Stimulated activated CD4-positive, alpha-beta T cell treated with anti-CD3 and anti-CD28 coated beads, Interleukin-4, amount 100 ng/mL, for 48 hours (primary cell): ENCODE measurements at places on chromosomes 2 and 18.

- no peak for DNase-seq
Measured at GRCh38 chr2:216690853-216691741, 4.3 kb downstream of the IGFBP5 start.

GRCh38 chr2:218286570-218287459 is 5.5 kb downstream of the TMBIM1 start:
- peak; percentile 64 for DNase-seq

DNA sequence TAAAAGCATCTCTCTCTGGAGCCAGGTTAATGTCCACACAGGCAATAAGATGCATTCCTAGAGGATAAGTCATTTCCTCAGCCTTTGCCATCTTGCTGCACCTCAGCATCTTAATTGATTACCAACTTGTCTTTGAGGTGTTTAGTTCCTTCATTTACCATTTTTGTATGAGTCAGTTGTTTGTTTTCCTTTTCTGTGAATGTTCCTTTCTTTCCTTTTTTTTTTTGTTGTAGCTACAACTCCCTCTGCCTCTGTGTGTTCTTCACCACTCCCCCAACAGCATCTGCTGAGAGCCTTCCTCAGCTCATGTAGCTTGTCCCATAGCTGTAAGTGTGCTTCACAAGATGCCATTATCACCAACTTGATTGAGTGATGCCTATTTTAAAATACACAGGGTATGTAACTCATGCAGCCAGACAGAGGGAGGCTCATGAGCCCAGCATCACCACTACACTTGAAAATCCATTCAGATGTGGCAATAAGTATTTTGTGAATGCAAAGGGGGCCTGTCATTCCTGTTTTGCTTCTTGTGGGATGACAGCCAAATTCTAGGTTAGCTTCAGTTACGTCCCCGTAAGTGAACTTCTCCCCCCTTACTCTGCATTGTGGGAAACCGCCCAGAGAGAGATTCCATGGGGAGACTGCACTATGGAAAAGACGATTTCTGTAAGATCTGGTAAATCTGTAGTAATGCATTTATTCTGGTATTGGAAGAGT is 315.9 kb upstream of the ZEB2 start:
- DNase-seq: no peak

DNA sequence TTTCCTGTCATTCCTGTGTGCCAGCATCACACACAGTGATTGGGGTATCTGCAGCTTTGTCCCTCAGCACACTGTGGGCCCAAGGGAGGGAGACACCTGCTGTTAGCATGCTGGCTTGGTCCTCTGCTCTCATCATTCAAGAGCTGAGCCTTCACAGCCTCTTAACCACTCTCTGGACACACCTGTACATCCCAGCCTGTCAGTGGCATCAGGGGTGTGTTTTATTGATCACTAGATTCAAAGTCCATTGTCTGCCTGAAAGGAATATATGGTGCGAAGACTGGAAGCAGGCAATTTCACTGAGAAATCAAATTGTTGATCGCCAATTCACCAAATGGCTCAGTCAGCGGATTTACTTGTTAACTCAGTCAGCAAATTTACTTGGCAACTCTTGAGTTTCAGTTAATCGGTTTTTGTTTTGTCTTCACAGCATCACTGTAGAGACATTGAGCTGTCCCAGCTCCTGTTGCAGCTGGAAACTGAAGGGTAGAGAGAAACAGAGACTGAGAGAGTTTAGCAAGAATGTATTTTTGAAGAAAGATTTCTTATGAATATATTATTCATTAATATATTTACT is 56.3 kb upstream of the TMEM200C start:
- DNase-seq: no peak

GRCh38 chr2:48483506-48483905 is 46.4 kb upstream of the STON1 start:
- DNase-seq: no peak

GRCh38 chr2:85254540-85255300 is 73.1 kb downstream of the TGOLN2 start:
- DNase-seq: no peak

- DNase-seq: no peak
Measured at GRCh38 chr2:61705625-61706024, 148.2 kb downstream of the FAM161A start.

DNA sequence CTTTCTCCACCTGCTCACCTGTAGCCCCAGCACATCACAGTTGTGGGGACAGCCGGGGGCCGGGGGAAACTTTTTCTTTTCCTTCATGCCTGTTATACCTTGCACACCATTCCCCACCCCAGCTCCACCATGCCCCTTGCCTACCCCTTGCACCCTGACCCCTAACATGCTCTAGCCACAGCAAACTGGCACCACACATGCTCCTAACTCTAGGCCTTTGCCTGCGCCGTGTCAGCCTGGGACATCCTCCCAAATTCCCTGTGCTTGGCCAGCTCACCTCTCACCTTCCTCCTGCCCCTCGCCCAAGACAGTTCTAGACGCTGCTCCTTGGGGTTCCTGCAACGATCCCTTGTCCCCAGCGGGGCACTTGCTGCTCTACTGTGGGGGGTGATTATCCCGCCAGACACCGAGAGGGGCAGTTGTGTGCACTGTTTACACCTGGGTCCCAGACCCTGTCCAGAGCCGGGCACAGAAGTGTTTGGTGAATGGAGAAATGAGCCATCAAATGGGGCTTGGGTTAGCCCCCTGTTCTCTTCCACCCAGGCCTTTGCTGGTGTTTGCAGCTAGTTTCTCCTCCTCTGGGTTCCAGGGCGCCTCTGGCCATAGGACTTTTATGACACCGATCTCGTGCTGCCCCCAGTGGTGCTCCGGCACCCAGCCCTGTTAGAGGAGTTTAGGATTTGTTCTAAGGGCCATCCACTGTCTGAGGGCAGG is 129.8 kb downstream of the CTIF start:
- DNase-seq: no peak

DNA sequence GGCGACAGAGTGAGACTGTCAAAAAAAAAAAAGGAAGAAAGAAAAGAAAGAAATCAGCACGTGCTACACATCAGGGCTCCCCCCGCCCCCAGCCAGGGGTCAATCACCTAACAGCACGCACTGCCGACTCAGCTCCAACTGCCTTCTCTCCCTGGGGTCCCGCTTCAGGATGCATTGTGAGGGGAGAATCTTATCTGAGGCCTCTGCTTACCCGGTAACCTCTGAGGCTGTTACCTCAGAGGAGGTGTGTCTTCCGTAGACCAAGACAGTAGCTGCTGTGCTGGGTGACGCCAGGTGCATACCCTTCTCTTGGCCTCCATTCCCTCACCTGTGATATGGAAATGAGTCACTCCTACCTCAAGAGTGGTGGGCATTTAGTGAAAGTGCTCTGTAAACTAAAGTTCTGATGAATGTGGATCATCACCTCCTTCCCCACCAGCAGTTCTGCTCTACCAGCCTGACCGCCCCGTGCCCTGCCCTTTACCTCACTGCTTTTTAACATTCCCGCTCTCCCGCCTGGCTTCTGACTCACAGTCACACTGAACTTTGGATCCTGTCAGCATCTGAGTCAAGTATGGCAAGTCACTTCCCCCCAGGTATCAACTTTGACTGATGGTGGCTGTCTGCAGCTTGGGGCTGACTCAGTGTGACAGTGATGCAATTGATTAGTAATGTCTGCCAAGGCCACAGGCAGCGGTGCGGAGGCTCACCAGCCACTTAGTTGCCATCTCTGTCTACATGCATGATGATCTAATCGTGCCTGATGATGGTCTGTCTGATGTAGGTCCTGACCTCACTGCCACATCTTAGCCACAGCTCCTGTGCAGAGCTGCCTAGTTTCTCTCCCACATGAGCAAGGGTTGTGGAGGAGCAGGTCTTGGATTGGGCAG is 20.1 kb downstream of the ARID5A start:
- peak; percentile 63 for DNase-seq

DNA sequence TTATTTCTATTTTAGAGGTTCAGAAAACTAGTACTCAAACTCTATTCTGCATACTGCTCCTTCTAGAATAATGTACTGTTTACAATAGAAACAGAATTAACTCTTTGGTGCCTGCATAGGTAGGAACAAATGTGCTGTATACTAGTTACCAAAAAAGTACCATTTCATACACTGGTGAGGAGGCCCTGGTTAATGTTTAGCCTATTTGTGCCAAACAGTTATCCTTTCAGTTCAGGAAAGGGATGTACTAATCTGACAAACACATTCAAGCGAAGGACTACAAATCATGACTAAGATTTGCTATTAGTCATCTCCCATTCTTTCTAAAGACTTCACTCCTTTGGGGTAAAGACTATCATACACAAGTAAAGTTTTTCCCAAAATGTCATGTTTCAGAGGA is 47.4 kb downstream of the EXOC6B start:
- DNase-seq: no peak

- no peak for DNase-seq
Measured at GRCh38 chr2:214264171-214264570, 146.7 kb upstream of the VWC2L start.

DNA sequence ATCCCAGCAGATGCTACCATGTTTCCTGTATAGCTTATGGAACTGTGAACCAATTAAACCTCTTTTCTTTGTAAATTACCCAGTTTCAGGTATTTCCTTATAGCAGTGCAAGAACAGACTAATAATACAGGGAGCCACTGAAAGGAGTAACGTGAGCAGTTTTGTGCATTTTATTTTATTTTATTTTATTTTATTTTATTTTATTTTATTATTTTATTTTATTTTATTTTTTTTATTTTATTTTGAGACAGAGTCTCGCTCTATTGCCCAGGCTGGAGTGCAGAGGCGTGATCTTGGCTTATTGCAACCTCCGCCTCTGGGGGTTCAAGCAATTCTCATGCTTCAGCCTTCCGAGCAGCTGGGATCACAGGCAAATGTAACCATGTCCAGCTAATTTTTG is 156.3 kb upstream of the MSH6 start:
- DNase-seq: no peak

DNA sequence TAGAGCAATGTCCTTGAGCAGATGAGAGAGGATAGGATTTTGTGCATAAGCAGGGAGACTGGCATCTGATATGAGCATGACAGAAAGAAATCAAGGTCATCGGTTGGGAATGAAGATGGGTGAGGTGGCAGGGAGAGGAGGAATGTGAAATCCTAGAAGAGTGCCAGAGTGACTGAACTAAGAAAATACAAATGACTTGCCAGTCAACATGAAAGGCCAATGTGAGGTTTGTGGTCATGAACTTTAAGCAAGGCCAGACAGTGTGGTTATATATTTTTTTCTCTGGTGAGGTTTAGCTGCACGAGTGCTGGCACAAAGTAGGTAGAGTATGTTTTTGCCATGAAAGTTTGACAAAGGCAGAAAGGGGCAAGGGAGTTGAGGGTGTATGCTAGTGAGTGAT is 21.2 kb downstream of the QPCT start:
- no peak for DNase-seq

GRCh38 chr18:26971409-26971808 is 105.9 kb upstream of the AQP4 start:
- DNase-seq: no peak

GRCh38 chr18:46480226-46480625 is 176.8 kb downstream of the LOXHD1 start:
- no peak for DNase-seq

GRCh38 chr2:16525265-16525887 is 140.3 kb downstream of the CYRIA start:
- no peak for DNase-seq

DNA sequence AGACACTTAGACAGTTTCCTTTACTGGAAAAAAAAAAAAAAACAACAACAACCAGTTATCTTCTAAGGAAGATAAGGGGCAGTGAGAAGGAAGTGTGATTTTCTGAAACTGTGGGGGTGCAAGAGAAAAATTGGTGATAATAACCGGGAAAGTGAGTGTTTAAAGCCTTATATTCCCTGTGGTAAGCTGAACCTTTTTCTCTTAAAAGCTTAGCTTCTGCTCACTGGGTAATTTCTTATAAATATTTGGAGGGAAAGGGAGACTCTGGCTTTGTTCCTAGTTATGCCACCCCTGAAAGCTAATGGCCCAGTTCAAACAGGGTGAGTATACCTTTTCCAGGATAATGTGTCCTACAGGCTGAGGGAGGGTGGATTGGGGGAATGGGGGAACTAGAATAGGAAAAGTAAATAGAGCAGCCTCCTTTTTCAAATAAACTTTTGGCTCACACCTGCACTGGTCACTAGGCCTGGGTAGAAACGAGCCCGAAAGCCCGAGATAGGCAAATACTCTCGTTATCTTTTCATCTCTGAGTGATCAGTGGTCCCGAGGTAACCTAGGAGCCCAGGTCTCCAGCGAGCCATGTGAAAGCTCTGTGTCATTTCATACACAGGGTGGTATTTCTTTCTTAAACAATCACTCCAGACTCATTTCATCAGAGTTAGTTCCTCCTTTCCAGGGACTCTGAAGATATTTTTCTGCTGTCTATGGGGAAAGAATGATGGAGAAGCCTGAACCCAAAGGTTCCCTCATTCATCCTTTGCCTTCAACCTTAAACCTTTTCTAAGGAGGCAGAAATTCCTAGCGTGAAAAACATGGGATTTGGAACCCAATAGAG is 15.5 kb upstream of the SRBD1 start:
- DNase-seq: no peak

DNA sequence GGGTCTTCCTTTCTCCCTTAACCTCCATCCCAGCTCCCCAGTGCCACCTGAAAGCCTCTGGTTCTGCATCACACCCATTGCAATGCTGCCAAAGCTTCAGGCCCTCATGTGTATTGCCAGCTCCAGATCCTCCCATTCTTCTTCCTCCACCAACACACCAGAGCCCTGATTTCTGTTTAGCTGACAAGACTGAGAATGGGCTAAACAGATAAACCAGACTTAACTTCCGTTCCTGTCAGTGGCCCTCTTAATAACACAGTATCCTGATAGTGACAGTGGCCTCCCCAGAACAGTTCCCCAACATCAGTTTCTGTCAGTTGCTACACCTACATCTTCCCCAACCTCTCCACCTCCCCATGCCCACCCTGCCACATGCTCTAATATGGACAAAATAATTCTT is 31.3 kb upstream of the C1D start:
- DNase-seq: no peak

DNA sequence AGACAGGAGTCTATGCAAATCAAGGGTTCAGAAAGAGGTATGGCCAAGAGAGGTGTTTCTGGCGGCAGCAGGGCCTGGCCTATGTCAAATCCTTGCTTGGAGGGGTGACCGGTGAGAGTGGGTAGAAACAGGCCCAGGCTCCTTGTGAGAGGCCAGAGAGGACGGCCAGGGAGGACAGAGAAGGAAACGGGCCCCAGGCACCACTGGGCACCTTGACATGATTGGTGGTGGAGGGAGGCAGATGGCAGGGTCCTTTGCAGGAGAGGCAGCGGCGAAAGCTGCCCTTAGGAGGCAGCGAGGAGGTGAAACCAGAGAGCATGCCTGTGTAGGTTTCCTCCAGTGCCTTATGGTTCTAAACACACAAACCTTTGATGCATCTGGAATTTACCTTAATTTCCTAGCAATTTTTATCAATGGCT is 6.2 kb downstream of the RAMP1 start:
- DNase-seq: no peak

DNA sequence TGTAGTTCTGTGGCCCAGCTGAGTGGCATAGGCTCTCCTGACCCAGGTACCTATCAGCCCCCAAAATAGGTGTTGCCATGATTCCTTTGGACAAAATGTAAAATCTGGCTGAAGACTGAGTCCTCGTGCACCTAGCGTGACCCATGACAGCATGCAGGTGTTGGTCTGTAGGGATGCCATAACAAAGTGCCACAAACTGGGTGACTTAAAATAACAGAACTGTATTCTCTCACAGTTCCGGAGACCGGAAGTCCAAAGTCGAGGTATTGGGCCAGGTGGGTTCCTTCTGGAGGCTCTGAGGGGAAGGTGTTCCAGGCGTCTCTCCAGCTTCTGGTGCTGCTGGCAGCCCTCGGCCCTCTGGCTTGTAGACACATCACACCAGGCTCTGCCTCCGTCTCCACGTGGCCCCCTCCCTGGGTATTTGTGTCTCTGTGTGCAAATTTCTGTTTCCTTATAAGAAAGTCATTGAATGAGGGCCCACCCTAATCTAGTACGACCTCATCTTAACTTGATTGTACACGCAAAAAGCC is 34.5 kb downstream of the LRRFIP1 start:
- DNase-seq: no peak
